ENCODE measurements at places on chromosomes 2 and 18.

DNA sequence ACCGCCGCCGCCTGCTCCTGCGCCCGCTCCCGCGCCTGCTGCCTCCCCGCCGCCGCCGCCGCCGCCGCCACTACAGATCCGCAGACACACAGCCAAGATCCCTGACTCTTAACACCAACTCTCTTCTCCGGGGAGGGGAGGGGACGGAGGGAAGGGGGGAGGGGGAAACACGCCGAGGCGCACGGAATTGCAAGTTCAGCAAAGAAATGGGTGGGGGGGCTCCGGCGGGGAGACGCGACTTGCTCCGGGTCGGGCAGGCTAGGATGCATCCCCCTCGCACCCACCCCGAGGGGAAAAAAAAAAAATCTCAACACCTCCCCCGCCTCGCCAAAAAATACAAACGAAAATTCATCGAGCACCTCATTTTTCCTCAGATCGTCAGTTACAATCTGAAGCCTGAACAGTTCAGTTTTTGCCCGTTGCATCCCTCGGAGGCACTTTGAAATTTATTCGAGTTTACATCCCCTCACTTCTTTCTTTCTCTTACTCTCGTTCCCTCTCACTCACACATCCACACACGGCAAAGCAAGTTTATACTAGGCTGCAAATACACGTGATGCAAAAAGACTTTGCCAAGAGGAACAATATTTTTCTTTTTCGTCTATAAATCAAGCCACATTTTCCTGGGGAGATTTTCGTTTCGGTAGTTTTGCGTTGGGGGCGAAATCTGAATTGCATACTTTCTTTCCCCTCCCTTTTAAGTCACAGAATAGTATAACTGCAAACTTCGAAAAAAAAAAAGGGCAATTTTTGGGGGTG, at the start of gene TCF4:
TSS of gene TCF4 (minus strand) at position 82 of the 759 bp plus-strand sequence. CDS start 1,076 bp downstream, outside the sequence.
- DNase-seq: no peak

GRCh38 chr18:56910967-56911366, 235.9 kb upstream of the BOD1L2 start:
- no peak for DNase-seq

GRCh38 chr2:155727187-155727895, 605.2 kb downstream of the NR4A2 start:
- DNase-seq: no peak

- no peak for DNase-seq
Measured at GRCh38 chr2:173909846-173910245, 55.3 kb downstream of the SP3 start.

Measured in GM12864 (cell line).